Stimulated activated CD8-positive, alpha-beta memory T cell treated with anti-CD3 and anti-CD28 coated beads, Interleukin-12 subunit alpha, Interleukin-12 subunit beta, amount 100 ng/mL, for 1 hour (primary cell): ENCODE measurements at places on chromosomes 5 and 9.

GRCh38 chr5:64742411-64742810 is 26.1 kb downstream of the SREK1IP1 start:
- no peak for DNase-seq

DNA sequence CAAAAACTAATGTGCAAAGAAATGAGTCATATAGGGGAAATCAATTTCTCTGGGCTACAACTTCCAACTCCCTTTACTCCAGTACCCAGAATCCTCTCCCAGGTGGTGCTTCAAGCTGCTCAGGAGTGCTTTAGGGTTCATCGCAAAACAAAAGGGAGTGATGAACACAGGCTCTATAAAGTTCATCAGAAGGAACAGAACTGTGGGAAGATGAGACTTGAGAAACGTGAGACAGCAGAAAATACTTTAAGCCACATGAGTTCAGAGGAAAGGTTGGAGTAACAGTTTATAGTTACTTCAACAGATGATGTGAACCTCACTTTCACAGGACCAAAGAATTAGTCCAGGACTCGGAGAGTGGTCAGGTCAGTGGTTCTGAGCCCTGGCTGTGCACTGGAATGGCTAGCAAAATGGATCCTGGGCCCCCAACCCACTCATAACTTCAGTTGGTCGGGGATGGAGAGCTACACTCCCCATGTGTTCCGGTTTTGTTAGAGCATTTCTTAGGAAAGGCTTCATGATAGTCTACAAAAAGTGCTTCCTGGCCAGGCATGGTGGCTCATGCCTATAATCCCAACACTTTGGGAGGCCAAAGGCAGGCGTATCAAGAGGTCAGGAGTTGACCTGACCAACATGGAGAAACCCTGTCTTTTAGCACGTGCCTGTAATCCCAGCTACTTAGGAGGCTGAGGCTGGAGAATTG is 4.3 kb downstream of the RPL12 start:
- DNase-seq: no peak

- no peak for DNase-seq
Observed at GRCh38 chr9:98146101-98146991, 27.3 kb upstream of the TRIM14 start.

DNA sequence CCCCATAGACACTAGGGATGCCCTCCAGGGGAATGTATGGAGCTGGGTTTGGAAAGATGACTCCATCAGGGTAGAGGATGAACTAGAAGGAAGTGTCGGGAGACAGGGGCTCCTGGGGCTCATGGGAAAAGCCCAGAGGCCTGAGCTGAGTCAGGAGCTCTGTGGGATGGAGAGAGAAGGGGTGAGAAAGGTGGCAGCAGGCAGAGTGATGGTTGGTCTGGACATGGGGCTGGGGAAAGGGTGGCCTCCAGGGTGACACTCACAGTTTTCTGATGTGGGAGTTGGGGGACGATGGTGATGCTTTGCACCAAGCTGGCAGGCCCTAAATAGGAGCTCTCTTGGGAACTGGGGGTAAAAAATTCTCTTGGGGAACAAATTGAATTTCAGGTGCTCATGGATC is 213.5 kb upstream of the MVB12B start:
- DNase-seq: no peak

DNA sequence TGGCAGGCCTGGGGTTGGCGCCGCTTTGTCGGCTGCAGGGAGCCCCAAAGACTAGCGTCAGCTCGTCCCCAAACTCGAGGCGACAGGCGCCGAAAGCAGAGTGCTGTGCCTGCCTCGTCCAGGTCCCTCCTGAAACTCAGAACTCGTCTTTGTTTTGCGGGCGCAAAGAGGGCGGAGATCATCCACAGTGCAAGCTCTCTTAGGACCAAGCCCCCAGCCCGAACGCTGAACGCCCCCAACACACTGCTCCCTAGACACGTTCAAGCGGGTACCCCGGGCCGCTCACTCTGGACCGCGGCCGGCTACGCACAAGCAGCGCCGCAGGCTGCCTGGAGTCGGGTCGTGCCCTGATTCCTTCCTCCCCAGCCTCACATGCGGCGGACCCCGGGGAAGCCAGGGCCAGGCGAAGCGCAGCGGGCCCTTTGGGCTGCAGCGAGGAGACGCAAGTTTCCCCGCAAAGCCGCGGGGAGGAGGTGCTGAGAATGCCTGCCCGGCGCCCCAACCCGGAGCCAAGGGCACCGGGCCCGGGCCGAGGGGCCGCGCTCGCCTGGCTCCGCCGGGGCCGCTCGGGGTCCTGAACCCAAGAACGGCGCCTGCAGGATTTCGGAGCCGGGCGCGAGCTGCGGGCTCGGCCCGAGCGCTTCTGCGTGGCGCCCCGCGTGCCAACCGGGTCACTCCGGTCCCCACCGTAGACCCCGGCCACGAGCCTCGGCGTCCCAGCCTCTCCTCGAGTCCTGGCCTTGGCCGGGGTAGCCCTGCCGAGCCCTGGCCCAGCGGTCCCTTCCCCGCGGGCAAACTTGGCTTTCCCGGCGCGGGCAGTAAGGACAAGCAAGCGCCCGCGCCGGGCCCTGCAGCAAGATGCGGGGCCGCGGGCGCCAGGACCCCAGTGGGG is 738 bp downstream of the FSTL4 start:
- no peak for DNase-seq

GRCh38 chr9:87614397-87614796 is 111.5 kb upstream of the CTSL start:
- no peak for DNase-seq

DNA sequence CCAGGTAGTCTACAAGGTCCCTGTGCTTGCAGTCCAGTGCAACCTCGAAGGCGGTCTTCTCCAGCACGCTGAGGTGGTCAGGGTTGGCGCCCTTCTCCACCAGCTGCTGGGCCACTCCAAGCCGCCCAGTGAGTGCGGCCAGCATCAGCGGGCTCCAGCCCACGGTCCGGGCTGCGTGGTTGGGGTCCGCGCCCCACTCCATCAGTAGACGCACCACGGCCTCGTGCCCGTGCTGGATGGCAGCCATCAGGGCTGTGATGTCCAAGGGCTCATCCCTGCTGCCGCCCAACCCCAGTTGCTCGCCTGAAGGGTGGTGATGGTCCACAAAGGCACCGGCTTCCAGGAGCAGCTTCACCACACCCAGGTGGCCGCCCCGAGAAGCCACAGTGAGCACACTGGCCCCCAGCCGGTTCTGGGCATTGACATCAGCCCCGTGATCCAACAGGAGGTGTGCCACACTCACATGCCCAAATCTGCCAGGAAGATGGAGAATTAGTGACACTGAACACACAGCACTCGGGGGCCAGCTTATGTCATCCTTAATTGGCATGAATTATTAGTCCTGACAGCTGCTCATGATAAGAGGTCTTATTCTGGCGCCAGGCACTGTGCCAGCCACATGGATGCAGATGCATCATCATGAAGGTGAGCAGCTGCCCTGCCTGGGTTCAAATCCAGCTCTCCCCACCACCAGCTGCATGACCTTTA is 6.1 kb downstream of the ANKS6 start:
- no peak for DNase-seq

DNA sequence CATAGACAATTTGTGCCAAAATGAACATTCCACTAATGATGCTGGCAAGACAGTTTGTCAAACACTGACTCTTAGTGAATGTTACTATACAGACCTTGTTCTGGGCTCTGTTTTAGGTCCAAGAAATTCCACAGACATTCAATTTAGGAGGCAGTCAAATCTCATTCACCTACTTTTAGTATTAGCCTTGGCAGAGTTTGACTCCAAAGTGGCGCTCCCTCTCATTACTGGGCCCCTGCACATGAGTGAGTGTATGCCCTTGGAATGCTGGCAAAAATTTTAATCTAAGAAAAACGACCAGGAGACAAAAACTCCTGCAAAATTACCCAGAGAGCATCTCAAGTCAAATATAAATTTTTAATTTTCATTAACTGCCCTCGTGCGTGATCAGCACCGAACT is 94.9 kb upstream of the SLC27A6 start:
- DNase-seq: no peak

DNA sequence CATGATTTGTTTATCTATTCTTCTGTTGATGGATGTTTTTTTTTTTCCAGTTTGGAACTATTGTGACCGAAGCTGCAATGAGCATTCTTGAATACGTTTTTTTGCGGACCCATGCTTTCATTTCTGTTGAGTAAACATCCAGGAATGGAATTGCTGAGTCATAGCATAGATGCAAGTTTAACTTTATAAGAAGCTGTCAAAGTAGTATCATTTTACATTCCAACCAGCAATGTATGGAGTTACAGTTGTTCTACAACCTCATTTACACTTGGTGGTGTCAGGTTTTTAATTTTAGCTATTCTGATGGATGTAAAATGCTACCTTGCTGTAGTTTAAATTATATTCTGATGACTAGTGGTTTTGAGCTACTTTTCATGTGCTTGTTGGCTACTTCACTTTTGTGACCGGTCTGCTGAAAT is 49.0 kb downstream of the NPR3 start:
- no peak for DNase-seq

GRCh38 chr9:19643875-19644274 is 145.0 kb downstream of the SLC24A2 start:
- no peak for DNase-seq

DNA sequence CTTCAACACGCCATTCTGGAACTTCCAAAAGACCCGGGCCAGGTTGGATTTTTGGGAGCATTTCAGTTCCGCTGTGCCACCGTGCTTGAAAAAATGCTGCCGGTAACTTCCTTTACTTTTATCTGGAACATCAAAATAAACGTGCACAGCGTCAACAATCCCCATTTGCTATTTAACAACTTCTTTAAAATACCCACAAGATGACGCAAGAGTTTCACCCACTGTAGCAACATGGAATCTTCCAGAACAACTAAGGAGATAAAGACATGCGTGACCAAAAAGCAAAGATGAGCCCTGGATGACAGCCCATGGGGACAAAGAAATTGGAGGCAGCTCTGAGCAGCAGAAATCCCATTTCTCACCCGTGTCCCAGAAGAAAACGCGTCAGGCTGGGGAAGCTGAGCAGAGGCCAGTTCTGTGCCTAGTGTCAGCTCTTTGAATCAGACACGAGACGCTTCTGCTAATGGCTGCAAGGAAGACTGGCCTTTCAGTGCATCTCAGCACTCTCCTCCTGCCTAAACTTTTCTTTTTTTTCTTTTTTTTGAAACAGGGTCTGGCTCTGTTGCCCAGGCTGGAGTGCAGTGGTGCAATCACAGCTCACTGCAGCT is 61.3 kb downstream of the SECISBP2 start:
- no peak for DNase-seq
